ENCODE measurements at places on chromosomes 3 and 15.

DNA sequence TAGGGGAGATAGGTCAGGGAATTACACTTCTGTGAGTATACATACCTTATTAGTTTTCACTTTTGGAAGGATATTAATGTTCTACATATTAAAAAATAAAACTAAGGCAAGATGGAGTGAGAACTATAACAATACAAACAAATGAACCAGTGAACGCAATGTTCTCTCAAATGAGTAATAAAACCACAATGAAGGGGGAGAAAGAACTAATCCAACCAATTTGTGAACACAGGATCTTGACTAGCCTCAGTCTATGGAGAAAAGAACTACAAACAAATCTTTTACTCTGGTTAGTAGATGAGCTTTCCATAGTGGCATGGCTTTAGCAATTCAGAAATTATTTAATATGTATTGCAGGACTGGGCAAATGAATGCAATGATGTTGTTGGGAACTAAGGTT is 26.9 kb upstream of the ATOSA start:
- no peak for DNase-seq

GRCh38 chr3:40179016-40179415 is 130.5 kb upstream of the EIF1B start:
- peak; percentile 77 for DNase-seq

DNA sequence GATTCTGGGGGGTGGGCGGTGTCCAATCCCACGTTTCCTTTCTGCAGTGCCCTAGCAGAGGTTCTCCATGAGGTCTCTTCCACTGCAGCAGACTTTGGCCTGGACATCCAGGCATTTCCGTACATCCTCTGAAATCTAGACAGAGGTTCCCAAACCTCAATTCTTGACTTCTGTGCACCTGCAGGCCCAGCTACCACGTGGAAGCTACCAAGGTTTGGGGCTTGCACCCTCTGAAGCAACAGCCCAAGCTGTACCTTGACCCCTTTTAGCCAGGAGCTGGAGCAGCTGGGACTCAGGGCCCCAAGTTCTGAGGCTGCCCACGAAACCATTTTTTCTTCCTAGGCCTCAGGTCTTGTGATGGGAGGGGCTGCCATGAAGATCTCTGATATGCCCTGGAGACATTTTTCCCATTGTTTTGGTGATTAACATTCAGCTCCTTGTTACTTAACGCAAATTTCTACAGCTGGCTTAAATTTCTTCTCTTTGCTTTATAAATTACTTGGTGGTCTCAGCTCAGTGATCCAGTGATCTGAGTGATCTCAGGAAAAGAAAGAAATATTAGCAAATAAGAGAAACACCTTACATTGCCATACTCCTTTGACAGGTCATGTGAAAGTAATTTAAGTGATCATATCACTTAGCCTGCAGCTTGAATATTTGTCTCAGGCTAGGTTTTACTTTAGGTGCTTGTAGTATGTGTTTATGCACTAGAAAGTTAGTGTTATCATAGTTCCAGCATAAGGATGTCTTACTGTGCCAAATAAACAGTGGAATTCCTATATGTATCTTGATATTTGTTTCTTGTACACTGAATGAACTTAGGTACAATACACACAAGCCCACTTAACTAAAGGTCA is 3.0 kb downstream of the SNAP23 start:
- DNase-seq, result no peak

DNA sequence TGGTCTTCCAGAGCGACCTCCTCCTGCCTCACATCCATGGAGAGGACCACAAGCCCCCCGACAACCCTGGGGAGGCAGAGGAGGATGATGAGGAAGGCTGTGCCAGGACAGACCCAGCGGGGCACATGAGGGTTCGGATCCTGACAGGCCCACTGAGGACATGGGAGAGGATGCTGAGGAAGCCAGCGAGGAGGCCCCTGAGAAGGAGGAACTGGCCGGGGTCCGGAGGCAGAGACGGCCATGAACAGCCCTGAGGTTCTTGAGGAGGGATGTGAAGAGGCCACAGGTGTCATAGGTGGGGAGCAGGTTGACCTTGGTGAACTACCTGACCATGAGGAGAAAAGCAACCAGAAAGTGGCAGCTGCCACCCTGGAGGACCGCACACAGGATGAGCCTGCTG is 54.9 kb upstream of the WNT7A start:
- no peak for DNase-seq

GRCh38 chr3:7249493-7250076 is 388.7 kb downstream of the GRM7 start:
- no peak for DNase-seq

DNA sequence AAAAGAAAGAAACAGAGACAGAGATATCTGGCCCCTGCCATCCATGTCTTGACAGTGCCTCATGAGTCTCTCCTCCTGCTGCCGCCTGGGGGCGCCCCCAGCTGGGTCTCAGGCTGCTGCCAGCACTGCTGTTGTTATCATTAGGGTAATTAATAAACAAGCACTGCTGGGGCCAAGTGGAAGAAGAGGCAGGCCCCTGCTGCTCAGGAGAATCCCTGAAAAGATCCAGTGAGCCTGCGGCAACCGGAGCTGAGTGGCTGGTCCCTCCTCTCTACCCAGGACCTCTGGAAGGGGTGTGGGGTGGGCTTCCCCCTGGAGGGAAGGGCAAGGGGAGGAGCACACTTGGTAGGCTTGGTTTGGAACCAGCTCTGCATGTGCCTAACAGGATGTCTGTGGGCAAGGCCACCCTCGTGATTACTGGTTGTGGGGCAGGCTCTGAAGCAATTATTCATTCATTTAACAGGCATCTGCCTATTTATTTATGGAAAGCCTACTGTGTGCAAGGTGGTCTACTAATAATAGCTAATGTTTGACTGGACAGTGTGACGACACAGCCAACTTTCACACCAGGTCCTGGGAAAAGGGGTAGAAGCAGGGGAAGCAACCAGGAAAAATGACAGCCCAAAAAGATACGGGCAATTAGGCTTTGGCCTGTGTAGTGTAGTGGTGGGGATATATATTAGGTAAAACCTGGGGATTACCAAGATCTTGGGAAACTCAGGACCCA is 1.2 kb upstream of the TYRO3 start:
- peak; percentile 84 for DNase-seq

DNA sequence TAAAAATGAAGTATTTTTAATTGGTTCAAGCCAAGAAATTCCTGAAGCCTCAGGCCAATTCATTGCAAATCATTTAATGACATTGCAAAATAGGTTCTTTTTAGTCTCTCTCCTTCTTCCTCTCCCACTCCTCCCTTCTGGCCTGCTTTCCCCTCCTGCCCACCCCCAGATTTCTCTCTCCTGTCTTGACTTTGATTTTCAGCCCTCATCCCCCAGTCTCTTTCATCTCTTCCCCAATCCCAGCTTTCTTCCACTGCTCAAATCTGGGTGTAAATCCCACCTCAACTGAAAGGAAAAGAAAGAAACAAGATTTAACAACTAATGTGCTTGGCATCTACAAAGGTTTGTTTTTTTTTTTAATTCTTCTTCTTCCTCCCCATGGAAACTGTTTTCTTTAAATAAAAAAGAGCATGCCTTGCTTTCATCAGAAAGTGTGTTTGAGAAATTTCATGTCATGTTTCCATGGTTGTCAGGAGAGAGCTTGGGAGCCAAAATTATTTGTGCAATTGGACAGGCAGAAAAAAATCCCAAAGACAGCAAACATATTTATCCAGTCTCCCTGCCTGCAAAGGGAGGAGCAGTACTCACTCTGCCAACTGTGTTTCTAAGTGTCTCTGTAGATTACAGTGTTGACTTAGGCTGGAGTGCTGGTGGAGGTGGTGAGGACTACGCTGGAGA is 50.4 kb downstream of the BOC start:
- peak; percentile 71 for DNase-seq

All from AG20443 (cell line).